HEK293T (cell line): ENCODE measurements at places on chromosomes 2 and 18.

DNA sequence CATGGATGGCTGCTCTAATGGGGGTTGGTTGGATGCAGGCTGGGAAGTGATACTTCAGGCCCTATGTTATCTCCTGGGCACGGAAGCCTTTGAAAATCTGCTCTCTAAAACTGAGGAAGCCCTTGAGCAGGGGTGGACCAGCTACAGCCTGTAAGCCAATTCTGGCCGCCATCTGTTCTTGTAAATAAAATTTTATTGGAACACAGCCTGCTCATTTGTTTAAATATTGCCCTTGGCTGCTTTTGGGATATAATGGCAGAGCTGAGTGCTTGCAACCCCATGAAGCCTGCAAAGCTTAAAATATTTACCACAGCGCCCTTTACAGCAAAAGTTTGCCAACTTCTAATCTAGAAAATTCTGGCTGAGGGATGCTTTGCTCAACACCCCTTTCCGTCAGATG lies 11.9 kb upstream of the IGFBP2 start:
- no peak for DNase-seq

- DNase-seq = no peak
These were observed 141.6 kb upstream of the PID1 start for GRCh38 chr2:229412686-229413085.

DNA sequence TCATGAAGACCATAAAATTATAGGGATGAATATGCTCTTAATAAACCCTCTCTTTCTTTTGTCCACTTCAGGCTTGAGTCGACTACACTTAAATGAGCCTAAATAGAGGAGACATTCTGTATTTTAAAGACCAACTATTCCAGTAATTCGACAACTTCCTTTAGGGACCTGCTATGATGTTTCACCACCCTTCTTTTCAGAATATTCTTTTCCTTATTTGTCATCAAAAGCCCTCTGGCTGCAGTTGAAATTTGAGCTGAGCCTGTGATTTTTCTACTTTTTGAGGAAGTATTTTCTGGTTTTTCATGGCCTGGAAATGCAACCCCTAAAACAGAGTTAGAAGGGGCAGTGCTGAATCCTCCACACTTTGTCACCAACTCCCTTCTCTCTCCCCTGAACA lies 287.0 kb downstream of the EPHA4 start:
- no peak for DNase-seq

DNA sequence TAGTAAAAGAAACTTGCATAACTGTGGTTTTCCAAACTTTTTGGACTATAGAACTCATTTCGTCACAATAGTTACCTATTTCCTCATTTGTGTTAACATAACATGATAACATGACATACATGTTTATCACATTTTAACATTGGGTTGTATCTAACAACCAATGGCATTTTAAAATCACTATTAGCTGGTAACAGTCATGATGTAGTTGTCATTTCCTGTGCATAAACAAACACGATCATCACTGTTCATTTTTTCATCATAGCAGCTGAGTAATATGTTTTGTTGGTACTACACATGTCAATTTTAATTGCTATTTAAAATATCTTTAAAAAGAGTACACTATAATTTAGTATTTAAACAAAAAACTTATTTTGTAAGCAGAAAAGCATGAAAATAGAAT lies 402.4 kb downstream of the SATB2 start:
- no peak for DNase-seq

DNA sequence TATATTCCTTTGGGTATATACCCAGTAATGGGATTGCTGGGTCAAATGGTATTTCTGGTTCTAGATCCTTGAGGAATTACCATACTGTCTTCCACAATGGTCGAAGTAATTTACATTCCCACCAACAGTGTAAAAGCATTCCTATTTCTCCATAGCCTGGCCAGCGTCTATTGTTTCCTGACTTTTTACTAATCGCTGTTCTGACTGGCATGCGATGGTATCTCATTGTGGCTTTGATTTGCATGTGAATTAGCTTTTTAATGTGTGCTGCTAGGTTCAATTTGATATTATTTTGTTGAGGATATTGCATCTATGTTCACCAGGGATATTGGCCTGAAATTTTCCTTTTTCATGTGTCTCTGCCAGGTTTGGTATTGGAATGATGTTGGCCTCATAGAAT lies 67.4 kb upstream of the VRK2 start:
- no peak for DNase-seq

GRCh38 chr2:33033606-33034081 lies 86.9 kb downstream of the LTBP1 start:
- DNase-seq = no peak

DNA sequence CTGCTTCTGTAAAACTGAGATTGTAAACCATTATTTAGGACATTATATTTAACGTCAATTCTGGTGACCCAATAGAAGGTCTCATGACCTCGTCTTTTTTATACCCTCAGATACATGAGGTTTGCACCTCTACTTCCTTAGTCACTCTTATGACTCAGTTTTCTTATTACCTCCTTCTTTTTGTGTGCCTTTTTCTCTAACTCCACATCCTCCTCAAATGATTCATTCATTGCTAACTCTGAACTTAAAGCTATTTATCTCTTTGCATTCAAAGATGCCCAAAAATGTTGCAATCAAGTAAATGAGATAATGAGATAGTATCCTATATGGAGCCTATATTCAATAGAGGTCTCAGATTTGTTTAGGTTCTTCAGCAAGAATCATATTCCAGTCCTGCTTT lies 121.0 kb upstream of the KYNU start:
- DNase-seq = no peak

DNA sequence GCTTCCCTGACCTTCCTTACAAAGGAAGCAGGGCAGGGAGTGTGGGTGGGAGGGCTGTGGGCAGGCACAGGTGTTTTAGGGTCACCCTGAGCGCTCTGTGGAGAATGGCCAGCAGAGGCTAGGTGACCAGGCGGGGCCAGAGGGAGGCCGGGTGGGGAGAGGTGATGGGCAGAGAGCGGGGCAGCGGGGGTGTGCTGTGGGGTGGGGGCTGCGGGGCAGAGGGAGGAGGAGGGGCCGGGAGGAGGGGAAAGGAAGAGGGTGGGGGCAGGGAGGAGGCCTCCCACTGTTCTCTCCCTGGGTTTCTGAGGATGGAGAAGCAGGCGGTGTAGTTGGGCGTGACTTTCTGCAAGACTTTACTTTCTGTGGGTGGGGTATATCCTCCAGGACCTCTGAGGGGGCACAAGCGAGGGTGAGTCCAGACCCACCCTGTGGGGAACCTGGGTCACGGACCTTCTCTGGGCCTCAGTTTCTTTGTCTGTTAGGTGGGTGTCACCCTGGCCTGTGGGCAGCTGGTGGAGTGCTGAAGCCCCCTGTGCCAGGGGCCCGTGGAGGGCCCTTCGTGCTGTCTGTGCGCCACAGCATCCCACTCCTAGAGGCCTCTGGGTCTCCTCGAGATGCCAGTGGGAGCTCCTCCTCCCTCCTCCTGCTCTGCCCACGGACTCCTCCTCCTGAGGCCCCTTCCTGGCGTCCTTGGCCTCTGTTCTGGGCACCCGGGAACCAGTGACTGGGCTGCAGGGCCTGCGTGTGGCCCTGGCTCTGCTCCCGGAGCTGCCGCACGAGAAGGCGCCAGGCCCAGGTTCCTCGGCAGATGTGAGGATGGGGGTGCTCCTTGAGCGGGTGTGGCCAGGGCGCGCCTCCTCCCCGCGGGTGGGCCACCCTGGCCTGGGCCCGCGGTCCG lies 6.3 kb upstream of the NEU4 start:
- DNase-seq = no peak

DNA sequence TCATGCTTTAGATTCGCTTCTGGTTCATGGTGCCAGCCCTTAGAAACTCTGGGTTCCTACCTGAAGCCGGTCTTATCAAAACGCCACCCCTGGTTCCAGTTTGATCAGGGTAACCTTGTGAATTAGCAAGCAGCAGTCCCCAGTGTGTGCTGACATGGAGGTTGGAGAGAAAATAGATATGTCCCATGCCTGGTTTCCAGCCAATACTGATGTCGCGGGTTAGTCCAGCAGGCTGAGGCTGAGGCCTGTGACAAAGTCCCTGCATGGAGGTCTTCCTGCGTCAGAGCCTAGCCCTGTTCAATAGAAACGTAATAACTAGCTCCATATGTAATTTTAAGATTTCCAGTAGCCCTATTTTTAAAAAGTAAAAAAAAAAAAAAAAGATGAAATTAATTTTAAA lies 28.2 kb downstream of the LPIN1 start:
- DNase-seq = no peak

- no peak for DNase-seq
These were observed 80.8 kb downstream of the LCLAT1 start for GRCh38 chr2:30527859-30528258.

DNA sequence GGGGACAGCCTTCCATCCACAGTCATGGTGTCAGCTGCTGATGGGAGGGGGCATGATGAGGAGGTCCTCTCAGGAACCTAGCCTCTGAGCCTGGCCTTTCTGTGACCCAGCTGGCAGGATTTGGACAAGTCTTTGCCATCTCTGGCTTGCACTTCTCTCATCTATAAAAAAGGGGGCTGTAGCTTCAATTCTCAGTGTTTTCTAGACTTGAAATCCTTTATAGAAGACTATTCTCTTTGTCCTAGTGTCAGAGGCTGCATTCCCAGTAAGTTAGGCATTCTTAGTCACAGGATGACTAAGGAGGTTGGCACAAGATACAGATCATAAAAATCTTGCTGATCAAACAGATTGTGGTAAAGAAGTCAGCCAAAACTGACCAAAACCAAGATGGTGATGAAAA lies 958.5 kb downstream of the CNTNAP5 start:
- DNase-seq = no peak

DNA sequence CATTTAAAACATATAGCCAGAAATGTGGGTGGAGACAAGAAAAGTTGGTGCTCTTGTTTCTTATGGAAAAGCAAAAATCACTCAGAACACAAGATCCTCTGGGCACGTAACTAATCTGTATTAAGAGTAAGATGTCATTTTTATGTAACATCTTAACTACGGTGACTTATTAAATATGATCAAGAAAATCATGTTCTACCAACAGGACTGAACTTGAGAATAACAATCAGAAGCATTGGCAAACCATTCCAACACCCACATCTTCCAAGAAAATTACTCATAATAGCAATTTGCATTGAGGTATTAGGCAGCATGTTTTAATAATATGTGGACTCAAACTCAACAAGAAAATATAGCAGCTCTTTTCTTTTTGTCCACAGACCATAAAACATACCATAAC lies 21.6 kb downstream of the MAP2 start:
- DNase-seq = no peak

GRCh38 chr2:137952586-137953129 lies 11.6 kb upstream of the HNMT start:
- DNase-seq = no peak

- no peak for DNase-seq
These were observed 564.0 kb upstream of the FANCL start for GRCh38 chr2:58805126-58805525.

GRCh38 chr2:144801766-144802165 lies 281.8 kb upstream of the ZEB2 start:
- DNase-seq = no peak

DNA sequence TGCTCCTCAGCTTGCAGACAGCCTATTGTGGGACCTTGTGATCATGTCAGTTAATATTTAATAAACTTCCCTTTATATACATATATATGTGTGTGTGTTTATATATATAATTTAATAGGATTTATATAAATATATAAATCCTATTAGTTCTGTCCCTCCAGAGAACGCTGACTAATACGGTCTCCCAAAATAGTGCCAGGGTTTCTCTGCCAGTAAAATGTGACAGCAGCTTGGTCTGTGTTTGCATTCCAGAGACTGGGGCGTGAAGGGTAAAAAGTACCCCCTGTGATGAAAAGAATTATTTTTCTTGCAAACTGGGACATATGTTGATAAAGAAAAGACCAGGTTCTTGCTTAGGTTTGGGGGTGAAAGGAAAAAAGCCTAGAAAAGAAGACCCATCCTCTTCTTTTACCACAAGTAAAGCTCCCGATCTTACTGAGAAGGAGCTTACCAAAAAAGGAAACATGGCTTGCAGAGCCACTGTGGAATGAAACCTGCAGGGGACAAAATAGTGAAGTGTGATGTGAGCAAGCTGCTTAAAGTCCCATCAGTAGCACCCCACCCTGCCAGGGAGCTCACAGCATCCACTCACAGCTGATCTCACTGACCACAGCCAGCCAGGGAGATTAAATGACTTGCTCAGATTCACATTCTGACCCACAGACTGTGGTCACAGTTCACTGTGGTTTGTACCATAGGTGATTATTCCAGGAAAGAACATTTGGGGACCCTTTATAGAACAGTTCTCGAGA lies 110.9 kb upstream of the RMP24 start:
- DNase-seq = no peak

- no peak for DNase-seq
These were observed 10.6 kb downstream of the SCN3A start for GRCh38 chr2:165193178-165193777.

DNA sequence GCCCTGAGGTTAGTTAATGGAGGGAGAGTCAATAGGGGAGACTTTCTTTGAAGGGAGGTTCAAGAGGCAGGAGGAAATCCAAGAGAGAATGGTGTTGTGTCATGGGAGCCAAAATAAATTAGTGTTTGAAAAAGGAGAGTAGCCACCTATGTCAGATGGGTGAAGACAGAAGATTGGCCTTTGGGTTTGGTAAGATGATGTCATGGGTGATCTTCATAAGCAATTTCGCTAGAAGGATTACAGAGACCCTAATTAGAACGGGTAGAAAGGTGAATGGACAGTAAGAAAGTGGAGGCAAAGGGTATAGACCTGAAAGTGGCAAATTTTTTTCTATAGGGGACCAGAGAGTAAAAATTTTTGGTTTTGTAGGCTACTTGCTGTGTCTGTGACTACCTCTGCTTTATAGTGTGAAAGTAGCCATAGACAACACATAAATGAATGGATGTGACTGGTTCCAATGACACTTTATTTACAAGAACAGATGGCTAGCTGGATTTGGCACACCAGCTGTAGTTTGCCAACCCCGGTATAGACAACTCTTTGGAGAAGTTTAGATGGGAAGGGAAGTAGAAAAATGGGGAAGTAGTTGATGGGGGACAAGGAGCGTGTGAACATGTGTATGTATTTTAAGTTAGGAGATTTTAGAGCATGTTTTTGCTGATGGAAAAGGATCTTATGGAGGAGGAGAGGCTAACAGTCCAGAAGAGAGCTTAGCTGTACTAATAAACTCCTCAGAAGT lies 9.3 kb downstream of the STAMBP start:
- no peak for DNase-seq

DNA sequence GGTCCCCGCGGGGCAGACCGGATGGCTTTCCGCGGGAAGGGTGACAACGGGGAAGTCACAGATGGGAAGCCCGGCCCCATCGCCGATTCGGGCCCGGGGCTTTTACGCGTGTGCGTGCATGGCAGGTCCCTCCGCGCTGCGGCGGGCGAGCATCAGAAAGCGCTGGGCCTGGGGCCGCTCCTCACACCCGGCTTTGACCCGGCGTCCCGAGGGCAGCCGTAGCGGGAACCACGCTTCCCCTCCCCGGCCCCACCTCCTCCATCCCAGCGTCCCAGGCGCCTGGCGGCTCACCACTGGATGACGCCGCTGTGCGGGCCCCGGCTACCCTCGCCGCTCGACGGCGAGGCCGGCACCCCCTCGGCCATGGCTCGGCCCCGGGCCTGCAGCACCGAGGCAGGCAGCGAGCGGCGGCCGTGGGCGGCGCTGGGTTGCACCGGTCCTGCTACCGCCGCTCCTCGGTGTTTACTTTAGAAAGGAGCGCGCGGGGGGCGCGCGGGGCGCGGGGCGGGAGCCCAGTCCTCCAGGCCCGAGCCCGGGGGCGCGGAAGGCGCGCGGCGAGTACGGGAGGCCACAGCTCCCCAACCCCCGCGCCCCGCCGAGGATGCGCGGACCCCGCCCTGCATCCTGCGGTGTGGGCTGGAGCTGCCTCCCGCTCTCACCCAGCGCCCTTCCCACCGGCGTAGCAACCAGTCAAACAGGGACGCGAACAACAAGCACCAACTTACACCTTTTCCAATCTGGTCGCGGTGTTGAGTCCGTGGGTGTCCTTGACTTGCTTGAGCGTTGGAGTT lies 806 bp downstream of the RFX8 start:
- DNase-seq = no peak
